ENCODE measurements at places on chromosomes 12 and 14.

- peak; percentile 23 for DNase-seq
Measured at GRCh38 chr12:68303850-68304249, 28.3 kb downstream of the MDM1 start.

DNA sequence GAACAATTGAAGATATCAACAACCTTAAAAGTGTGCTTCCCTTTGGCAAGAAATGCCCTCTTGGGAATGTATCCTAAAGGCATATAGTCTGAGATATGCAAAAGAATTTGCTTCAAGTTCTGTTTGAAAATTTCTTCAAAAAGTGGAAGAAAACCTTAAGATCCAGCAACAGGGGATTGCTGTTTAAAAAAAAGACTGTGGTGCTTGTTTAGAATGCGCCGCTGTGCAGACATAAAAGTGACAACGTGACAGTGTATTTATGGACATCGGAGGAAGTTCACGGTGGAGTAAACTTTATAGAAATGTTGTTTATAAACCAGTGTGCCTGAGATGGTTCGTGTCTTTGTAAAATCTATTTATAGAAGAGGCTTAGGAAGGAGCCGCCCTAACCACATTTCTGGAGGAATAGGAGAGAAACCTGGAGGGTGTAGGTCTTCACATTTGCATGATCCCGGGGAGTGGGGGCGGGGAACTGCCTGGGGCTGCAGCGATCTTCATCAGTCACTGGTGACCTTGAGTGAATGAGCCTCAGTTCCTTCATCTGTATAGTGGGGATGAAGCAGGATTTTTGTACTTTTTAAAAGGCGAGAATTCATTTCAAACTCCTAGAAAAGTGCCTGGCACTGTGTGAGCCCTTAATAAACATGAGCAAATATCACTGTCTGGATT, 27.5 kb downstream of the ADGRD1 start:
- no peak for DNase-seq

DNA sequence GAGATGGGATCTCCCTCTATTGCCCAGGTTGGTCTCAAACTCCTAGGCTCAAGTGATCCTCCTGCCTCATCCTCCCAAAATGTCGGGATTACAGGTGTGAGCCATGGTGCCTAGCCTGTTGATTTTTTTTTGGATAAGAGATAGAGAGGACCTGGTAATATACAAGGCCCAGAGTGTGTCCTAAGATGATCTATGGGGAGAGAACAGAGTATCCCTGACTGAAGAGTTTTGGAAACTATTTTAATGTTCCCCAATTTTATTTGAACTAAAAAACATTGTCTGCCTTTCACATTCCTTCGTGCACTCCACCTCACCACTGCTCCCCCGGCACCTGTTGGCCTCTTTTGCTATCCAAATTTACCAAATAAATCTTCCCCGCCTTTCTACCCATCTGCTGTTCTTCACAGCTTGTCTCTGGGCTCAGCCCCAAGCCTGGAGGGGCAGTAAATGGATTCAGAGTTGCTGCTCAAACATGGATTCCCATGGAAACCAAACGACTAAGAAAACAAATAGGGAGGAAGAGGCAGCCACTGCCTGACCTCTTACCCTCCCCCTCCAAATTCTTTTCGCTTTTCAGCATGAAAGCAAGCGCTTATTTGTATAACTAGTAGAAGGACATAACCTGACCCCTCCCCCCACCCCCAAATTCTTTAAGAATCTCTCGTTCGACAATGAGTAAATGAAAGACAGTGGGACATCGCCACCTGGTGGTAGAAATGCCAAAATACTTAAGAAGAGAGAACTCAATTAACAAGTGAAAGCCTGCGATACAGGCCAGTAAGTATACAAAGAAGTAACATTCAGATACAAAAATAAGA, 22.6 kb downstream of the OR10G3 start:
- DNase-seq, result peak; percentile 88

- peak; percentile 89 for DNase-seq
Measured at GRCh38 chr12:93946542-93947150, 201.7 kb upstream of the PLXNC1 start.

- no peak for DNase-seq
Measured at GRCh38 chr12:121114806-121115205, 17.9 kb upstream of the P2RX7 start.

DNA sequence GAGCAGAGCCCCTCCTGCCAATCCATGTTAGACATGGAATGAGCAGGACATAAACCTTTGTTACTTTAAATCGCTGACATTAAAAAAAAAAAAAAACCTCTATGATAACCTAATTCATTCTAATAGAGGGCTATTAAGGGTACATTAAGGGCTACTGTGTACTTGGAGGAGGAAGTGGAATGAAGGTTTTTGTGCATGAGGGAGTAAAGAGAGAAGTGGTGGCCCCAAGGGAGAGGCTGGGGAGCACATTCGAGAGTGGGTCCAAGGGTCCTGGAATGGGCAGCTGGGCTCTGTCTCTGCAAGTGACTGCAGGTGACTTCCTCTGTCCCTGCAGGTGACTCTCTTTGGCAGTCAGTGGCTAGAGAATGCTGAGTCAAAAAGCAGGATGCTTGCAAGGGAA, 32.1 kb upstream of the PTGDR start:
- no peak for DNase-seq

- no peak for DNase-seq
Measured at GRCh38 chr12:414859-415258, 13.4 kb downstream of the CCDC77 start.

DNA sequence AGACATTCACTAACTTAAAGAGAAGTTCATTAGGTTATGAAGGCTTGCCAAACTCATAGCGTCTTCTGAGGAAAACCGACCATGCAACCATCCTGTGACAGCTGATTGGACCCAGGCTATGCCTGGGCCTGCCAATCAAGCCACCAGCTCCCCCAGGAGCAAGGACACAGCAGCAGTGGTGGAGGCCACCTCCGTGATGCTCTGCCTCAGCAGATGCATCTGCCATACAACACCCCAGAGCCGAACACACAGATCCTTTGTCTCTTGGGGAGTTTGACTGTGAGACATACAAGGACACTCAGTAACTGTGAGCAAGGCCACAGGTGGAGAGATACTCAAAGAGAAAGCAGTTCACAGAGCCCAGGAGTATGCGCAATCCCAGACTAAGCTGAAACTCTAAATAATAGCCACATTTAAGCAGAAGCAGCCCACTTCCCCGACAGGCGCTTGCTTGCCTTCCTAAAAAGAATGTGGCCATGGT, 10.0 kb upstream of the CNIH1 start:
- no peak for DNase-seq

DNA sequence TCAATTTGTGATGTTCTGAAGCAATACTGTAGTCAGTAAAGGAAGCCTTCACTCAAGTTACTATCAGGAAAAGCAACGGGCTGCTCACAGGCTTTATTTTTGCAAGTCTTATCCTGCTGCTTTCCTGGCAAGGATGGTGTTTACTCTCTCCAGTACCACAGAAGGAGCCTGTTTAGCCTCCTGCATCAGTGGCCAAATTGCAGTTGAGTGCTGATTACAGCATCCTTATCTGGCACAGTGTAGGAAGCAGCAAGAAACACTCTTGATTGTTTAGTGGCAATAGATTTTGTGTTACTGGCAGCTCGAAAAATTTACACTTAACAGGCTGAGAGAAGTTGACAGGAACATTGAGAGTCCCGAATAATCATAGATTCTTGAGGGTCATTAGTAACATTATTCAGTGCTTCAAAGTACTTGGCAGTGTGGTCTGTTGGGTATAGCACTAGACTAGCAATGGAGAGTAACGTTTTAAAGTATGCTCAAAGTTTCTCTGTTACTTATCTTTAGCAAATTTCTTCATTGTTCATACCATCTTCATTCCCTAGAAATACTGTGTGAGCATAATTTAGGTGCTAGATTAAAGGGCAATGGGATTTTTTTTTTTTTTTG, 11.7 kb downstream of the TULP3 start:
- DNase-seq, result peak; percentile 23

DNA sequence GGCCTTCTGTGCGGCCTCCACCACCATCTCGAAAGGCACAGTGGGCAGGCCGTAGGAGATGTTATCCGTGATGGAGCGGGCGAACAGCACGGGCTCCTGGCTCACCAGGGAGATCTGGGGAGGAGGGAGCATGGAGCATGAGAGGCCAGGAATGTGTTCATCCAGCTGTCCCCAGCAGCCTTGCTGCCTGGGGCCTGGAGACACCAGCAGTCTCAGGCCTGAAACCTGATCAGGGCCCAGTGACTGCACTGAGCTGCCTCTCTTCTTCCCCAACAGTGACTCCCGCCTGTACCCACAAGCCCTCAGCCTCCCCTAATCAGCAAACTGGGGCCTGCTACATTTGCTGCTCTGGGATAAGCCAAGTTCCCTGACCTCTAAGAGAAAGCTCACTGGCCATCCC, 30.9 kb downstream of the ABCB9 start:
- DNase-seq, result no peak

GRCh38 chr14:100398044-100398443, 74.9 kb downstream of the SLC25A47 start:
- DNase-seq, result no peak

- no peak for DNase-seq
Measured at GRCh38 chr14:49187799-49188198, 398.4 kb downstream of the RPS29 start.

- peak; percentile 74 for DNase-seq
Measured at GRCh38 chr14:55131370-55132137, 2.5 kb downstream of the LGALS3 start.

DNA sequence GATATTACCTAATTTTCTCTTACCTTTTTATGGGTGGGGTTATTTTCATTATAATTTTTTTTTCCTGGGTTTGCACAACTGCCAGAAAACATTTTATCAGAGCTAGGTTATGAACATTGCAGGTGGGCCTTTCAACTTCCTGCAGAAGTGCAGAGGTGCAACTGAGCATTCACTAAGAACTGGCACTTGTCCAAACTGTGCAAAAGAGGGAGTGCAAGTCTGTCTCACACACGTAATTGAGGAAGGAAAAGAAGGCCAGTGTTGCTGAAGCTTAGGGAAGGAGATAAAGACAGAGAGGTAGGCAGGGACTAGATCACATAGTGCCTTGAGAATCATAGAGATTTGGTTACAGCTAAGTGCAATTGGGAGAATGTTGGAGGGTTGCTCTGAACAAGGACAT, 14.1 kb upstream of the AMN1 start:
- DNase-seq, result no peak

DNA sequence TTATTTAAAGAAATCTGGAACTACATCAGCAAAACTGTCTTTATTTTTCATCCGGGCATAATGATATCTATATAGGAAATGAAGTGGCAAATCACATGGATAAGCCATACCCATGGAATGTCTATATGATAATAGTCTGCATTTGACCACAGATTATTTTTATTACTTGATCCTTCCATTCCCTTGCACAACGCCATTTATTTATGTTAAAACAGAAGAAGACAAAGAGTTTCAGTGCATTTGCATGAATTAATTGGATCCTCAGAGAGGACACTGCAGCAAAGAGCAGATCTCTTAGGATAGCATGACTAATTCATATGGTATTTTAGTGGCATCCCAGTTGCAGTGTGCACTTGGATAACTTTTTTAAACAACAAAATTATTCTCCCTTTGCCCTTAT, 345.0 kb downstream of the CCDC91 start:
- DNase-seq, result peak; percentile 66

- DNase-seq, result peak; percentile 90
Measured at GRCh38 chr14:20262642-20263128, 23.6 kb downstream of the OR11H4 start.

- DNase-seq, result peak; percentile 26
Measured at GRCh38 chr14:81162941-81163340, 57.8 kb downstream of the GTF2A1 start.

DNA sequence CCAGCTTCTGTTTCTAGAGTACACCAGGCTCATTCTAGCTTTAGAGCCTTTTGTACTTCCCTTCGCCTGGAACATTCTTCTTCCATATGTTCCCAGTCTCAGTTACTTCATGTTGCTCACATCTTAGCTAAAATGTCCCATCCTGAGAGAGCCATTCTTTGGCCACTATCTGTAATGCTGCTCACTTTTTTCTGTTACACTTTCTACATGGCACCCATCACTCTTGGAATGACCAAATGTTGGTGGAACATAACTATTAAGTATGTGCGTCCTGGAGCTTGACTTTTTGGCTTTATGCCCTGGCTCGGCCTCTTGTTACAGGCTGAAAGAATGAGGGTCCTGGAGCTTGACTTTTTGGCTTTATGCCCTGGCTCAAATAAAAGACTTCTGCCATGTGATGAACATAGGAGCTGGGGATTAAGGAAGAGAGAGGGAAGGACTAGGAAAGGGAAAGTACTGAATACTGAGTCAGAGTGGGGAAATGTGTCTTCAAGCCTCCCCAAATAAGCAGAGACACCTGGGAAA, 442.9 kb upstream of the ATP2B1 start:
- no peak for DNase-seq

- peak; percentile 90 for DNase-seq
Measured at GRCh38 chr14:49892301-49892635, 614 bp upstream of the ARF6 start.

DNA sequence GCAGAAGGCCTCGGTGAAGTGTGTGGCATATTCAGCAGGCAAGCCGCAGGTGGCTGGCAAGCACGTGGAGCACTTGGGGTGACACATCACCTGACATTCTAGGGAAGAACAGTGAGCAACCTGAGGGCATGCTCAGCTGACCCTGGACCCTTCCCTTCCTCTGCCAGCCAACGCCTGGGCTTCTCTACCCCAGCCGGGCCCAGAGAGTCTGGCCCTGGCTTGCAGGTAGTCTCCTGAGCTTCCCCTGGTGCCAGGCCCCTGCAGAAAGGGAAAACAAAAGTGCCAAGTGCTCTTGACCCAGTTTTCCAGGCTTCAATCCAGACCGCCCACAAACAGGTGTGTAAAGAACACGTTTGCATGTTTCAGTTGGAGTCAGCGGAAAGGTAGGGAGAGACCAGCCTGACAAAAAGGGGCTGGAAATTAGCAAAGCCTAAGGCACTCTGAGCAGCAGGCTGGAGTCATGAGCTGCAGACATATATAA, 45.7 kb downstream of the PRKAB1 start:
- no peak for DNase-seq

DNA sequence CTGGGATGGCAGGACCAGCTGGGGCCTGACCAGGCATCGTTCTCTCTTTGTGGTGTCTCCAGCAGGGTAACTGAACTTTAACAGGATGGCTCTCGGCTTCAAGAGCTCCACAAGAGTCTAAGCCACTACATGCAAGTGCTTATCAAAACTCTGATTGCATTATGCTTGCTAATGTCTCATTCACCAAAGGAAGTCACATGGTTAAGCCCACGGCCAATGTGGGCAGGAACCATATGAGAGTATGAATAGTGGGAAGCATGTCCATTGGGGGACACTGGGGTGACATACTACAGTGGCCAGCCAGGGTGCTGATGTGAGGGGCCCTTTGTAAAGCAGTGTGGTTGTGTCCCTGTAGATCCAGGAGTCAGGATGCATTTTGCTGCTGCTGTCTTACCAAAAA, 35.0 kb upstream of the KCNA5 start:
- DNase-seq, result no peak

DNA sequence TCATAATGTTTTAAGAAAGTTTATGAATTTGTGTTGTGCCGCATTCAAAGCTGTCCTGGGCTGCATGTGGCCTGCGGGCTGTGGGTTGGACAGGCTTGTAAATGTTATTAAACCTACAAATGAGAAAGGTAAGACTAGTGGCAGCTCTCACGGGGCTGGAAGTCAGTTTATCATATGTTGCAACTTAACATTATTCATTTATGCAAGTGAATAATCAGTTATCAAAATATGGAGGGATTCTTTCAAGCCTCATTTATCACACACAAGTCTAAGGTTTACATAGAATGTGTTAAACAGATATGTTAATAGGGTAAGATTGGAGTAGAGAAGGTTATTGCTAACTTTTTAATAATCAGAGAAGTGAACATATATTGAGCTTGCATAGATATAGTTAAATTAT, 442.5 kb upstream of the RGS6 start:
- no peak for DNase-seq

- DNase-seq, result no peak
Measured at GRCh38 chr12:14771651-14772137, 31.6 kb downstream of the WBP11 start.

Data from fibroblast of mammary gland (primary cell).